ENCODE measurements at places on chromosomes 3 and 15.

DNA sequence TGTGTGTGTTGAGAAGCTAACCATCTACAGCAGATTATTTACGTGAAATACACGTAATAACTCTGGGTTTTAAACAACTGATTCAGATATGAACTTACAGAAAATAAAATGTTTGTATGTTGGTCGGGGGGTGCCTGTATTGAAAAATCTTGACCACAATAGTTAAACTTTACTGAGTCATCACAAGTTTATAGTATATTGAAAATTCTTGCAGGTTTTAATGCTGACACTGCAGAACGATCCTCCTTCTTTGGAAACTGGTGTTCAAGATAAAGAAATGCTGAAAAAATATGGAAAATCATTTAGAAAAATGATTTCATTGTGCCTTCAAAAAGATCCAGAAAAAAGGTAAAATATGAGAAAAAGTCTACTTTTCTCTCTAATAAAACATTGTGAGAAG is 41.3 kb upstream of the SLC22A13 start:
- DNase-seq = no peak

DNA sequence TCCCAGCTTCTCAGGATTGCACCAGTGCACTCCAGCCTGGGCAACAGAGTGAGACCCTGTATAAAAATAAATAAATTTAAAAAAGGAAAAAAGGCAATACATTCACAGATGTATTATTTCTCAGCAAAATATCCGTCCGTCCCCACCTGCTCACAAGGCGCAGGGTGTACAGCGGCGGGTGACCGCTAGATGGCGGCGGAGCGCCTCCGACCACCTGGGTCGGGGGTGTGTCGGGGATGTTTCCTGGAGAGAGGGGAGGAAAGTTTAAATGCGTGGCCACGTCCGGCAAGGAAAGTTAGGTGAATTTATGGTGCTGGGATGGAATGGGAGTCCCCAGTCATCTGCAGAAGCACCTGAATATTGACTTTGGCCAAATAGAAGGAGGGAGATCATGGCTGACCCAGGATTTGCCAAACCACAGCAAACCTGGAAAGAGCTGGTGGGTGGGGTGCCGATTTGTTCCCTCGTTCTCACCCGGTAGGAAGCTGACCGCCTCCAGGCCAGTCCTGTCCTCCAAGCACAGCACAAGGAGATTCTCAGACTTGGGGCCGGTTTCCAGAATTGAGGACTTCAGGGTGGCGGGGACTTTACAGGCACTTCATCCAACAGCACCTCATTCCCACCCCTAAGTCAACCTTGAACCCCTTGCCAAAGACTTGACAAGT is 88.3 kb downstream of the TMEM266 start:
- DNase-seq = no peak

- DNase-seq = no peak
Observed at GRCh38 chr15:45111390-45112142, 2.4 kb downstream of the DUOX2 start.

DNA sequence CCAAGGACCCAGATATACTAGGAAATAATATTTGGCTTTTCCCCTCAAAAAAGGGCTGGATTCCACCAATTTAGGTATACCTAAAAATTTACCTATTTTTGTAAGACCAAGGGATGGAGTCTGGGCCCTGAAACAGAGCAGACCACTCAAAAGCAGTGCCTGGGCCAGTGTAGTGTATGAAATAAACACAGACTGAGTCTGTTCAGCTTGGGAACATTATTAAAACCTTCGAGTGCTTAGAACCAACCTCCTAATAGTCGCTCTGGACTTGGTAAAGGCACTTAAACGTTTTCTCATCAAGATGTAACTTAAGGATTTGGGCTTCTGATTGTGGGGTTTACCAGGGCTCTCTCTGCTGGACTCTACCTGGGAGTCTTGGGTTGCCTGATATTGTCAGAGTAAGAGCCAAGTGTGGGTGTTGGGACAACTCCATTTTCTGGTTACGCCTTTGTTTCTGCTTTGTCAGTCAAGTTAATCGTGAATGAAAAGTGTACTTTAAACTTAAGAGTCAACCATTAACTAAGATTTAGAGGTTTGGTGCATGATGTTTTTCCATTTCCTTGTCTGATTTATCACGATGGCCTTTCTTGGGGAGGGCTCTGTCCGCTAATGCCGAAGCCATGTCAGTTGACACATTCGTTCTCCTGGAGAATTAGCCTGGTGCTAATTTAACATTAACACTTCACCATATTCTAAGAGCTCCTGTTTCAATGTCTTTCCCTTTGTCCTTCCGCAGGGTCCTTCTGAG is 221.0 kb upstream of the TPM1 start:
- no peak for DNase-seq

DNA sequence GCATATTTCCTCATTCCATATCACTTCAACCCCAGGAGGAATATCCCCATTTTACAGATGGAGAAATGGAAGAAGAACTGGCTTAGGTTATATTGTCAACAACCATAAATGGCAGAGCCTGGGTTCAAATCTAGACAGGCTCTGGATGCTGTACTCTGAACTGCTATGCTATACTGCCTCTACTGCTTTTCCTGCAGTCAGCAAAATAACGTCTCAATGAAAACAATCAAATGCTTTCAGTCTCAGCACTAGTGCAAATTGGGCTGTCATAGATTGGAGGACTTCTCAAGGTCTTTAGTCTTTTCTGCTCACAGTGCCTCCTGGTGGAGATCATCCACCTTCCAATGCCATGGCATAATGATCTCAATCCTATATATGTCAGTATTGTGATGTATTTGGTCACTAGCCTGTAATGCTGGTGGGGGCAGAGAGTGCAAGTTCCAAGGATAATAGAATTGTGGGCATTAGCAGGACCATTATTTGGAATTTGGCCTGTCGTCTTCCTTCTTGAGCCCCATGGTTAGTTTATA is 285.0 kb downstream of the CLSTN2 start:
- DNase-seq = no peak

DNA sequence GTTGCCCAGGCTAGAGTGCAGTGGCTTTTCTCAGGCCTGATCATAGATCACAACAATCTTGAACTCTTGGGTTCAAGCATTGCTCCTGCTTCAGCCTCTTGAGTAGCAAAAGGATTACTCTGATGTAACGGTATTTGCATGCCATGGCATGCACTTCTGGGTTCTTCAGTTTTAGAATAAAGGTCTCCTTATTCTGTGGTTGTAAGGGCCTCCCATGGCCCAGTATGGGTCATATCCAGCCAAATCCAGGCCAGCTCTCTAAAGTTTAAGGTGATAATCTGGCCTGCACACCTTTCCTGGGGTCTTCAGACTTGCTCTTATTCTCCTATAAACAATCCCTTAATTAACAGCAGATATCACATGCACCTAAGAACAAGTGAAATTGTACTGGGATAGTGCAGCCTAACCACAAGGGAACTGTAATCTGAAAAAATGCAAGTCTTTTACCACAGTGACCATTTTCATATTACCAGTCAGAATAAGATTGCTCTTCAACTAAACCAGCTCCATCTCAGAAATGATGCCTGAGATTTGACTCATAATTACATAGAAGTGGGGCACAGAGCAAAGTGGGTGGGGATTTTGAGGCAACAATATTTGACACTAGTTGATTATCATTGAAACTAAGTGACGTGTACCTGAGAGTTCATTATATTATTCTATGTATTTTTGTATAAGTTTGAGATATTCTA is 25.4 kb downstream of the COMMD2 start:
- DNase-seq = no peak

- no peak for DNase-seq
Observed at GRCh38 chr15:53835309-53835708, 75.8 kb upstream of the WDR72 start.

- DNase-seq = no peak
Observed at GRCh38 chr3:190860521-190860920, 2.0 kb downstream of the GMNC start.
